ENCODE measurements at places on chromosomes 3 and 15. TPM values are rescaled to one million over a fixed set of nuclear protein-coding genes. Genes with fewer than 3 reads are reported as not detected.

DNA sequence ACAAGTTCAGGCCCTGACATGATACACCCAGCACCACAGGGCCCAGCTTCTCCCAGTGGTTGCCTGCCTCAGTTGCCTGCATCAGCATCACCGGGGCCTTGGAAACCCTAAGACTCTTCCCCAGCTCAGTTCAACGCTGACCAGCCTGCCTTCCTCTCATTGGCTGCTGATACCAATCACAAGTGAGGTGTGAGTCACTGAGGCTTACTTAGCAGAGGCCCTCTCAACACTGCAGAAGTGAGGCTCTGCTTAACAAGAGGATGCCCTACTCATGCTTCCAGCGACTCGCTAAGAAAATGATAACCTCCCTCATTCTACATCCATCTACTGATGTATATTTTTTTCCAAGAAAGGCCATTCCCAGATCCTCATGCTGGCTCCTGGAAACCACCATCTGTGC, 151.9 kb downstream of the ADAMTS17 start:
- DNase-seq, result no peak

The FAM174B gene
- 16.2 TPM for total RNA-seq

GRCh38 chr15:38600236-38600635, 35.6 kb upstream of the RASGRP1 start:
- no peak for DNase-seq

The ECE2 gene
- total RNA-seq, result not detected

GRCh38 chr15:85580879-85581278, 200.5 kb downstream of the AKAP13 start:
- no peak for DNase-seq

Measured in skin of body (tissue), 3 donors.